Thoracic aorta (tissue), 2 donors: ENCODE measurements at places on chromosomes 1 and 21. TPM values are rescaled to one million over a fixed set of nuclear protein-coding genes. Genes with fewer than 3 reads are reported as not detected.

The EPB41 gene
- total RNA-seq = 26.7 TPM

The DENND2D gene
- 19.8 TPM for total RNA-seq

The AGBL4 gene
- not detected for total RNA-seq

The KLF17 gene
- total RNA-seq = 0.92 TPM

The IKBKE gene
- total RNA-seq = 16.1 TPM

The TMEM200B gene
- 20.8 TPM for total RNA-seq

The KIF26B gene
- 0.41 TPM for total RNA-seq

The AMIGO1 gene
- 16.0 TPM for total RNA-seq

The PTCH2 gene
- 1.3 TPM for total RNA-seq

GRCh38 chr1:17259233-17259873, 10.5 kb downstream of the PADI3 start:
- no peak for DNase-seq

DNA sequence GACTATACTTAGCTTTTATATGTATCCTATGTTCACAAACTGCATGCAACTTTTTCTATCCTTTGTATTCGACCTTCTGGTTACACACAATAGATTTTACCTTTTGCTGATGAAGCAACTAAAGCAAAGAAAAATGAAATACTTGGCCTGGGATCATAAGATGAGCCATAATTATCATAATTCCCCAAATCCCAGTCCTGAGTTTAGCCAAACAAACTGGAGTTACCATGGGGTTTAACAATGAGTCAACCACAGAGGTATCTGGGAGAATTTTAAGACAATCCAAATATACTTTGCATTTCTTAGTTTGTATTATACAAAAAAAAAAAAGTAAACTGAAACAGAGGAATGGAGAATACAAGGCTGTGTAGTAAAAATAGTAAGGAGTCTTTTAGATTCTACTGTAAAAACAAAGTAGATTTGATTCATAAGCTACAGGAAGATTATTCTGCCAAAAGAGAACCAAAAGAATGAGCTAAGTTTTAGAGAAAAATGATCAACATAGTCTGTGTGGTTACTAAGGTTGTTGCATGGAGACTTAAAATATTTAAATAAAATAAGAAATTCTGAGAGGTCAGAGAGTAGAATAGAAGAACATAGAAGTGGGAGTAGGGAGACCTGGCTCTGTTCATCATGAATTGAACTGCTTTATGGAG, 60.4 kb upstream of the GORAB start:
- no peak for DNase-seq

- DNase-seq = no peak
These were observed 572 bp downstream of the FUCA1 start for GRCh38 chr1:23867542-23867894.

DNA sequence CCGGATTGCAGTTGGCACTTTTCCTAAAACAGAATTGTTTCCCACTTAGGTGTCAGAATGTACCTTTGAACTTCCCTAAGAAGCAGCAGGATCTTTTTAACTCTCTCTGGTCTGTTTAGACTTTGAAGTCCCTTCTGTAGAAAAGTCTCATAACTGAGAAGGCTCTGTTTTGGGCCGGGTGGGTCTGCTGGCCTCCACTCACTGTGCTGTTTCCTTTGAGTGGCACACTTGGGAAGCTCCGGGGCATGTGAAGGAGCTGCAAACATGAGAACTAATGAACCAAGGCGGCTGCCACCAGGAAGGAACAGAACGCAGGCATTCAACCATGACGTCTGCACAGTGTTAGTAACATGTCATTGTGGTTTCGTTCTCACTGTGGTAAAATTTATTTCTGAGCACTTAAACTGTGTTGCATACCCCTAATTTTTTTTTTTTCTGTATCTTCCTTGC, 19.5 kb upstream of the NCMAP start:
- no peak for DNase-seq

DNA sequence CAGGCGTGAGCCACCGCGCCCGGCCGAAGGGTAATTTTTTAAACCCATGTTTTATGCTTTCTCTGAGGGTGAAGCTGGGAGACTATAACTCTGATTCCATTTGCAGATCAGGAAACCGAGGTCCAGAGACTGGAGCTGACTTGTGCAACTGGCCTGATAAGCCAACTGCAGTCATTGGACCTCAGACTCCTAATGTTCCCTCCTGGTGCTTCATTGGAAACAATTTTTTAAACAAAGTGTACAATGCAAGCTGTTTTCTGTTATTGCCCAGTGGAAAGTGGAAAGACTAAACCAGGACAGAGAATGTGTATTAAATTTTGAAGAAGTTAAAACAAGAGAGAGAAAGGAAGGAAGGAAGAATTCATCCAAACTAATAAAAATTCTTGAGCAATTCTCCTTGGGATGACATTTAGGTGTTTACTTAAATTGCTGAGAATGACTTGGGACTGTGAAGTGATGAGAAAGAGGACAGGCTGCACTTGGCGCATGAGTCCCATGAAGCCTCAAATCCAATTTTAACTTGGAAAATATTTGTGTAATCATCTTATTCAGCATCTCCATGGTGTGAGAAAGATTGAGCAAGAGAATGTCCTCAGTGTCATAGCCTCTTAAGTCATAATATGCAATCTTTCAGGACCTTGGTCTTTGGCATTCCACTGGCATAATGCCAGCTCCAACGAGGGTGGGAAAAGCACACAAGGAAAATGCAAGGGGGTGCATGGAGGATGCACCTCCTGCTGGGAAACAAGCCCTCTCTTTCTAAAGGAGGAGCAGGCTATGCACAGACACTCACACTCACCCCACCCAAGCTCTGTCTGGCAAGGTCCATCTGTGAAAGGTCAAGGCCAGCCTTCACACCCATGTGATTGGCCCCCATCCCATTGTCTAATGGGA, 342.0 kb downstream of the SIPA1L2 start:
- DNase-seq = no peak

GRCh38 chr1:238466459-238466858, 575.7 kb upstream of the ZP4 start:
- no peak for DNase-seq

DNA sequence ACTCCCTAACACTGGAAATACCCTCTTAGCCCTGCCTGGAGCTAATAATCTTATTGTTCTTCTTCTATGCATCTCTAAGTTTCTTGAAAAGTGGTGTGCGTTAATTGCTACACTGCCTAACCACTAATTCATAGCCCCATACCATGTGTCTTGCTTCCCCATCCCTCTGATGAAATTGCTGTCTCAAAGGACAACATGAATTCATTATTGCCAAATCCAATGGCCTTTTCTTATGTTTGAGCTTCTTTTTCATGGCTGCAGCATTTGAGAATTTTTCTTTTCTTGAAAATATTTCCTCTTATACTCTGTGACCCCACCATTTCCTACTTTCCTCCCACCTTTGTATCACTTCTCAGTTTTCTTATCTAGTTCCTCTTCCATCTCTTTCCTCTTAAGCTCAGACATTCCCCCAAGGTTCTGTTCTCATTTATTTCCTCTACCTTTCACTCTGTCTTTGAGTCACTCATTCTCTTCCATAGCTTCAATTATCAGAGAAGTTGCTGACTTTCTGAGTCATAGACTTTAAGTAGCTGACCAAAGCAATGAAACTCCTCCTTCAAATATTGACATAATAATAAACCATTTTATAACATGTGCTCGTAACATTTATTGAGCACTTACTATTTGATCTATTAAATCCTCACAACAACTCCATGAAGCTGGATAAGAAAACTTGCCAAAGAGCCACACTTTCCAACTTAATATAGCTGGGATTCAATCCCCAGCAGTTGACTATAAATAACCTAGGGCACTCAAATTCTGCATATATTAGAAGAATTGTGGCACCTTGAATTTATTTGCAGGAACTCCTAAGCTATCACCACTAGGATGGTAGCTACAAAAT, 35.5 kb upstream of the ATP6V1G3 start:
- no peak for DNase-seq

GRCh38 chr1:239719642-239720258, 333.4 kb downstream of the CHRM3 start:
- no peak for DNase-seq

DNA sequence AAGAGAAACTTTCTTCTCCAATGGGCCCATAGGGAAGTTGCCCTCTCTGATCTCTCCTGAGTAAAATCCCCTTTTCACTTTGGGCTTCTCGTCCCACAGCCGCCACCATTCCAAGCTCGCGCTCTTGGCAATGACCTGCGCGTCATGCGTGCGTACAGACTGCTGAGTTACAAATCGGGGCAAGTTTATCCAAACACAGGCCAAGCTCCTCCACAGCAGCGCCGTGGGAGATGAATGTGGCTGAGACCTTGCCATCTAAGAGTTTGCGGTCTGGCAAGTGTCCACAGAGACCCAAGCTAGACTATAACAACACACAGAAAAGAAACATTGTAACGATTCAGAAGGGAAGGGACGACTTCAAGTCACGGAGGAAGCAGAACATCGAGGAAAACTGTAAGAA, 116.3 kb upstream of the SOD1 start:
- no peak for DNase-seq
